ENCODE measurements at places on chromosomes 5 and 9. TPM values are rescaled to one million over a fixed set of nuclear protein-coding genes. Genes with fewer than 3 reads are reported as not detected.

The PRSS3 gene
- not detected for total RNA-seq

The C9orf153 gene
- 0.22 TPM for total RNA-seq

GRCh38 chr9:136582977-136583735 lies 37.3 kb upstream of the NOTCH1 start:
- DNase-seq, result peak; percentile 36

DNA sequence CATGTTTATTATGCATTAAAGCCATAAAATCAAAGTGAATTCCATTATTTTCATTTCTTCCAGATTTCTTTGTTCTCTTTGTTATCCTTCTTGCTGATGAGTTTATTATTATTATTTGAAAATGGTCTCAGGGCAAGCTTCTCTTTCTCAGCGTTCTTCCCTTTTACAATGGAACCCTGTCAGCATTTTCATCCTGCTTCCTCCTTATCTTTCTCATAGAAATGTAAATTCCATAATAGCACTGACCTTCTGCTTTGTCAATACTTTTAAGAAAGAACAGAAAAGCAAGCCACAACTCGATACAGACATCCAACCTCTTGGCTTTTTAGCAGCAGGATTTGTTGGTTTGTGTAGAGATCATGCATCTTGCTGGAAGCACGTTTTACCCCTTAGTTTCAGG lies 114.0 kb upstream of the BASP1 start:
- no peak for DNase-seq

DNA sequence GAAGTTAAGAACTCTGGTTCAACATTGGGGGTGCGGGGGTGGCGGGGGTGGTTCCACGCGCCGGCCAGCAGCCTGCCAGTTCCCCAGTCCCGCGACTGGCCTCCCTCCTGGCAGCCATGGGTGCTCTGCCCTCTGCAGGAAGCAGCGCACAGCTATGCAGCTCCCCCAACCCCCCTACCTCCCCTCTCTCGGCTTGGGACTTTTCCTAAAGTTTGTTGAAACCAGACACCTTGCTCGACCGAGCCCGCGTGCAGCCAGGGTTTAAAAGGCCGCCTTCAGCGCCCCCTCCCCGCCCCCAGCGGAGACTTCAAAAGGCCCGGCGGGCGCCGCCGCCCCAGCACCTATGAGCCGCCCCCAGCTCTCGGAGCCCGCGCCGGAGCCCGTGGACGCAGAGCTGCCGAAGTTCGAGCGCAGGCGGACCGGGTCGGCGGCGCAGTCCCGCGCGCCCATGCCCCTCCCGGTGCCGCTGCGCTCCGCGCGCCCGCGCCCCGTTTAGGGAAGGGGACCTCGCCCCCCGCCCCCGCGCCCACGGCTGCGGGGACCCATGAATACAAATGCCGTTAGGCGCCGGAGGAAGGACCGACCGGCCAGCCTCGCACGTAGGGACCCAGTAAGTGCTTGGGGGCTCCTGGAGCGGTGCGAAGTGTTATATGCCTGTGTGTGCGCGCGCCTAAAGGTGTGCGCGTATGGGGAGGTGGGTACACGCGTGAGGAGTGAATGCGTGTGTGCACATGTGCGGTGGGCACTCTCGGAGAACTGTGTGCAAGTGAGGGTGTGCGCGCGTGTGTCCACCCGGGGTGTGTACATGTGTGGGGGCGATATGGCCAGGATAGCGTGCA lies 1.4 kb upstream of the COL27A1 start:
- DNase-seq, result no peak

GRCh38 chr5:179224741-179225140 lies 120.5 kb downstream of the ADAMTS2 start:
- DNase-seq, result no peak

The PCSK5 gene
- total RNA-seq, result 3.4 TPM

- no peak for DNase-seq
These were observed 8.3 kb downstream of the KLHL3 start for GRCh38 chr5:137727623-137728022.

DNA sequence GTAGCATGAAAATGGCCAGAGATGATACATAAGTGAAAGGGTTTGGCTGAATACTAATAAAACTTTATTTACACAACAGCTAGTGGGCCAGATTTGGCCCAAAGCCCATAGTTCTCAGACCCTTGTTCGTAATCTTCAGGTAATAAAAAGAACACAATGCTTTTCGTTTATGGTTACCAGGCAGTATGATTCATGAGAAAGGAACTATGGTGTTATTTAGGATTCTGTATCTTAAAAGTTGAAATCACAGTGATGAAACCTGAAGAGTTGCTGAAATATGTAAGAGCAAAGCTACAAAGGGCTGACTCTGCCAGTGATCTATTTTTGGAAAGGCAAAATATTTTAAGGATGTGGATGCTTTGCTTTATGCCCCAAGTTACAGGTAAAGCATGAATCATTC lies 192.7 kb downstream of the SMC2 start:
- no peak for DNase-seq

The SPINK4 gene
- not detected for total RNA-seq

DNA sequence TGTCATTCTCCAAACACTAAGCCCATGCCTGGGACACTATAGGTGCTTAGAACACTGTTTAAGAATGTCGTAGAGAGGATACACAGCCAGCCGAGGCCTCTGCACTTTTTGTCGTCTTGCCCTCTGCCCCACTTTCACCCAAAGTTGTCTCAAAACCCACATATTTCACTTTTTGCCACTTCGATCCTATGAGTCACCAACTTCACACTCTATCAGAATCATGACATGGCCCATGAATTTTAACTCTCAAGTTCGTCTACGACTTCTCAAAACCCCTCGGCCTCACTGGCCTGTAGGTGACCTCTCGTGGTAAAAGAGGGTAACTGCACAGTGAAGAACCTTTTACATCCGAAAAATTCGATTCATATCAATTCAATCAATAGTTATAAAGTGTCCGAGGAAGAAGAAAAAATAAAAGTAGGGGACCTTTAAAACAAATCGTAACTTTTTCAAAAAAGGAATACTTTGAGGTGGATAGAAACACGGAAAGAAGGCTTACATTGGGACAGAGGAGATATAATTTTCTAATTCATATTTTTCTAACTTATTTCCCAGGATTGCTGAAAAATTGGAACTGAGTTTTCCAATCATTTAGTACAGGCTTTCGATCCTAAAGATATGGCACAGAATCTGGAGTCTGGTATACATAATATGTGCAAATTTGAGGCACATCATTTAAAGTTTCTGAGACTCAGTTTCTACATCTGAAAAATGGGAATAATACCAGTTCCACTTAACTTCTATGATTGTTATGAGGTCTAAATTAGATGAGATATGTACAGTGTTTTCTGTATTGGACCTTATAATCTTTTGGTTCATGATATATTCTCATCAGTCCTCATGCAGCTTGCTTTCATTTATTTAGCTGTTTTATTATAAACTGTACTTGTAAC lies 122.6 kb downstream of the APBA1 start:
- DNase-seq, result no peak

DNA sequence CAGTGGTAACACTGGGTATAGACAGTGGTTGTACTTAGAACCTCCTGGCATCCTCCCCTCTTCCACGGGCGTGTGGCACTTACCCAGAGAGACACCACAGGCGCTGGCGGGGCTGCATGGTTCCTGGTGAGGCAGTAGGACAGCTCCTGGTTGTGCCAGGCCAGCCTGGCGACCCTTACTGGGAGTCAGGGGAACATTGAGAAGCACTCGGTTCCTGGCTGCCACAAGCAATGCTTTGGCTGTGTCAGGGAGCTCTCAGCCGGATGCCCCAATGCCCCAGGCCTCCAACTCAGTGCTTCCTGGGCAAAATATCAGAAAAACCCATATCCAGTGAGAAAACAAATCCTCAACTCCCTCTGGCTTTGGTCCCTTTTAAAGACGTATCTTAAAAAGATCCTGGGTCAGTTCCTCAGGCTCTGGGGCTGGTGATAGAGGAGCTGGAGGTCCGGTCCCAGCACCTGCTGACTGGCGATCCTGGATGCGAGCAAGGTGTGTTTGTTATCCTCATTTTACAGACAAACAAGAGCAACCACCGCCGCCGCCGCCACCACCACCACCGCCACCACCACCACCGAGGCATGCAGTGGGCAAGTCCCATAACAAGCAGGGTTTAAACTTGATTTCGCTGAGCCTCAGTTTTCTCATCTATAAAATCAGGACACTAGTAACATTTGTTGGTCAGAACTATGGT lies 4.2 kb downstream of the NKX2-5 start:
- DNase-seq, result peak; percentile 67

GRCh38 chr5:37323607-37324006 lies 47.3 kb downstream of the NUP155 start:
- no peak for DNase-seq

DNA sequence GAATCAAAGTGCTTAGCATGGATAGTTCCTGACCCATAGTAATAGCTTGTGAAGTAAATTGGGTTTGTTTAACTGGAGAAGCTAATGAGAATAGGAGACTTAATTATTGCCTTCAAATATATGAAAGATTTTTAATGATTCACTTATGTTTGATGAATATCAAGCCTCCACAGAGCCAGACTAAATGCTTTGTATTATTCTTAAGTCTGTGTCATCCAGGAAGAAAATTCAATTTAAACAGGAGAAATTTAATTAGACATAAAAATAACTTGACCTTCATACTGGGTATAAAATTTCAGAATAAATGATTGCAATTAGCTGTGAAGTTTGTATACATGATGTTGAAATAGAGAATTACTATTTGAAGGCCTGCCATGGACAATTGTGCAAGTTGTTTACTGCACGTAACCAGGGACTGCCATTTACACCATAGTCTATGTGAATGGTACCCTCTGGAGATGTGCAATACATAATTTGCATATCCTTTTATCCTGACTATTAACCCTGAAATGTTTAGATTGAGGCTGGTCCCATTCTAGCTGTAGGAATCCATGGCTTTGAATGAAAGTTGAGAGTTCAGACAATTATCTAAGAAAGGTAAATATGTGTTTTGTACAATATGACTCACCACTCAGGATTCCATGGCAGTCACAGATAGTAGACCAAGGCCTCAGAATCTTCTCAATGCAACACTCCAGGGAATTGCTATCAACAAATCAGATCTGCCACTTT lies 133.5 kb upstream of the IL12B start:
- no peak for DNase-seq

Measured in Right ventricle myocardium superior (tissue), 1 donor.